Upper lobe of right lung (tissue), 1 donor: ENCODE measurements at places on chromosomes 5 and 9.

DNA sequence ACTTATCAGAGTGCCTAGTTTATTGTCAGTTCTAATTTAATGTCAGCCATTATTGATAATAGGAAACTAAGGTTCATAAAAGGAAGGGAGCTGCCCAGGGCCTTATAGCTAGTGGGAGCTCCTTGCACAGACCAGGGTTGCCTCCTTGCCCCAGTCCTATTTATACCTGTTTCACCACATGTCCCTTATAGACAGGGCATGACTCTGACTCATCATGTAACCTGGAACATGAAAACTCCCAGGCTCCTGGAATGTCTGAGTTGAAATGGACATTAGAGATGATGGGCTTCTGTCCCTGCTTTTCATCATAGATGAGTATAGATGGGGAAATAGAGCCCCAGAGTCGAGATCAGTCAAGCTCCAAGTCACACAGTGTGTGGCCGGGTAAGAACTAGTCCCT, 21.1 kb downstream of the FAT2 start:
- no peak for DNase-seq

- DNase-seq = no peak
Observed at GRCh38 chr5:181198905-181199519, 6.0 kb downstream of the TRIM7 start.

DNA sequence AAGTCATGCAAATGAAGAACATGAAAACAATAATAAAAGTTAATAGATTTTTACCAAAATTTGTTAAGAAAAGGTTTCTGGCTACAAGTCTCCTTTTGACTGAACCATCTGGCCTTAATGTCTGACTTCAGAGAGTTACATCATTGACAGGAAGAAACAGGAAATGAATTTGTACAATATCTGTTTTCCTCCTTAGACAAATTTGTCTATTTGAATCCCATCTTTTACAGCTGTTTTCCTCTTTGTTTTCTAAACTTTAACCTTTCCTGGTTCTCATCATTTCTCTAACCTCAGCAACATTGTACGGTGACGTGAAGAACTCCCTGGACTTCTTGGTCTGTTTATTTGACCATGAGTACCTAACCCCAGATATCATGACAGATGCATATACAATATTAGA, 567.5 kb upstream of the RIOK2 start:
- no peak for DNase-seq

DNA sequence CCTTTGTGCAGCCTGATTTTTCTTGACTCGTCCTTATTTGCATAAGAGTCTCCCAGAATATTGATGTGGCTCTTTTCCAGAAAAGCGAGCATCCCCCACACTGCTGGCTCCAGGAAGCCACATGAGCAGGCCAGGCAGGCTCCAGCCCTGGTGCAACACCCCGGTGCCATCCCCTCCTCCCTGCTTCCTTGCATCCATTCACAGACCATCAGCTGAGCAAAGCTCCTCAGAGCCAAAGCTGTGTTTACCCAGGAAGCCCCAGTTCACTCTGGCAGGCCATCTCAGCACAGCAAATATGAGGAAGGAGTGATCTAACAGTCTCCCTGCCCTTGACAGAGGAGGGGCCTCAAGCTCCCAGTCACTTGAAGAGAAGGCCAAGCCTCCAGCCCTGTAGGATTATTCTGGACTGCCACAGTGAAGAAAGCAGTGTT, 34.4 kb downstream of the INSYN2B start:
- no peak for DNase-seq

DNA sequence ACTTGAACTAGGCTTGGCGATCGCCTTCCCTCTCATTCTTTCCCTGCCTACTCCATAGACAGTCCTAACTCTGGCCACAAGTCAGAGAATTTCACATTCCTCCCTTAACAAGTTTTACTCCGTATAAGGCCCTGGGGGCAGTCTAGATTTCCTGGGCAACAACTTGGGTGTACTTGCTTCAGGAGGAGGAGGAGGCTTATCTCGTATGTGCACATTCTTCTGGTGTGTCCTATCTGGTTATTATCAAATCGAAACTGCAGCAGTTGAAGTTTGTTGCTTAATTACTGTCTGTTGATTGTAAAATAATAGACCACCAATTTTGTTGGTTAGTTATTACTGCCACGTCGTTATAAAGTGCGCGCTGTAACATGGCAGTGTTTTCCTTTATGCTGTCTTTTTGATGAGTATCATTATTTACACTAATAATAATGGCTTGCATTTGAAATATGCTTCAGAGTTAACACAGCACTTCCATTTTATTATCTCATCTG, 42.0 kb downstream of the PIP5K1B start:
- DNase-seq = no peak
